Stimulated activated CD8-positive, alpha-beta memory T cell treated with anti-CD3 and anti-CD28 coated beads, Interleukin-7, amount 100 ng/mL, for 1 hour (primary cell): ENCODE measurements at places on chromosomes 5 and 9.

- no peak for DNase-seq
These were observed 33.6 kb upstream of the LARP1 start for GRCh38 chr5:154721481-154722058.

DNA sequence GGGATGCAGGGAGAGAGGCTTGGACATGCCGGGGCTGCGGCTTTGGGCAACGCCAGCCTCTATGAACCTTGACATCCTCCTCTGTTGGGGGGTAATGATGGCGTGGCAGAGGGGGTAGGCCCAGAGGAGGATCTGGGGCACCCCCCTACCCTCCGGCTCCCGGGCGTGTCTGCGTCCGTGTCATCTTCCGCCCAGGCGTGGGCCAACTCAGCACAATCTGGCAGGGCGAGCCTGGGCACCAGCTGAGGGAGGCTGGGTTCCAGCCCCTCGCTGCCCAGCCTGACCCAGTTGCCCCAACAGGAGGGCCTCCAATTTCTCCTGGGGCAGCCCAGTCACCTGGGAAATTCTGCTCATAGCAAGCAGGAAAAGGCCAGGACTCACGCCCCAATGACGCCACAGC is 62.9 kb upstream of the IL17B start:
- no peak for DNase-seq

DNA sequence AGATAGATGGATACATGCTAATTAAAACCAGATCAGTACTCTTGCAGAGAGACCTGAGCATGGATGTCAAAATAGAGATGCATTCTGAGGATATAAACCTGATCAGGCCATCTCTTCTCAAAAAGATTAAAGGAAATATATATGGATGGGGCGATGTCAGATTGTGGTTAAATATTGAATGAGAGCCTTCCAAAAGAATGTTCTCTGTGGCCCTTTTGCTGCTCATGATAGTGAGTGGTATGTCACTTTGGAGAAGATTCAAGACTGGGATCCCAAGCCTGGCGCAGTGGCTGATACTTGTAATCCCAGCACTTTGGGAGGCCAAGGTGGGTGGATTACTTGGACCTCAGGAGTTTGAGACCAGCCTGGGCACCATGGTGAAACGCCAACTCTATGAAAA is 20.5 kb downstream of the ZNF131 start:
- DNase-seq: no peak

GRCh38 chr5:149824120-149824519 is 94.0 kb downstream of the PPARGC1B start:
- no peak for DNase-seq

DNA sequence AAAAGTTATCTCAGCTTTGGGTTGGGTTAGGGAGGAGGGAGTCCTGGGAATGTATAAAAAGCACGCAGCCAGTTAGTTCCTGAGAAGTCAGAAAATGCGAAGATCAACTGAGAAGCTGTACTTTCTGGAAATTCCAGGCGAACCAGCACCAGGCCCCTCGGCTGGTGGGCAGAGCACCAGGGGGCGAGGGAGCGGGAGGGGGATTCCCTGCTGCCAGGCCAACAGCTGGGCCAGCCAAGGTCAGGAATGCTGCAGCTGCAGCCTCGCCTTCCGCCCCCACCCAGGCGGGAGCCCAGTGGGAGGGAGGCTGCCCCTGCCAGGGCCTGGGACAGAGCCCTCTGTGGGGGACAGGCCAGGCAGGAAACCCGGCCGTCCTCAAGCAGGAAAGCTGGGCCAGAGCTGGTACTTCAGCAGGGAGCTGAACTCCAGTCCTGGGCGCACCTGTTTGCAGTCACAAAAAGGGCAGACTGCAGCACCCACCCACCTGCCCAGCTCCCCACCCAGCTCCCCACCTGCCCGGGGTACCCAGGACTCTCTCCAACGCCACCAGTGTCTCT is 35.5 kb downstream of the VAV2 start:
- DNase-seq: no peak

DNA sequence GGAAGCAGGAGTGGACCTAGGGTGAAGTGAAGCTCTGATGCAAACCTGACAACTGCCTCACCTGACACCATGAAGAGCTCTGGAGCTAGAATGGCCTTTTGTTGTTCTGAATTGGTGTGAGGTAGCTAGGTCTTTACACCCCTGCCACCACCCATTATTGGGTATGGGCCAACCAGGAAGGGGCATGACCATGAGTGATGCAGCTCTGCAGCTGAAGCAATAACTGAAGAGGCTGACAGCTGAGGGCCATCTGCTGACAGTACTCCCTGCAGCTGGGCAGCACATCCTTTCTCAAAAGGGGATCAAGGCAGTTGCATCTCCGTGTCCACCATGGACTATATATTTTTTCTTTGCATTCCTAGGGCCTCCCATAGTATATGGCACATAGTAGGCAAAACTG is 87.0 kb upstream of the TLE1 start:
- DNase-seq: no peak

GRCh38 chr9:130576176-130576575 is 3.2 kb upstream of the FUBP3 start:
- DNase-seq: no peak

- DNase-seq: no peak
These were observed 349.0 kb upstream of the FAM174A start for GRCh38 chr5:100186181-100186580.

GRCh38 chr5:143737062-143737461 is 74.9 kb upstream of the HMHB1 start:
- DNase-seq: no peak

DNA sequence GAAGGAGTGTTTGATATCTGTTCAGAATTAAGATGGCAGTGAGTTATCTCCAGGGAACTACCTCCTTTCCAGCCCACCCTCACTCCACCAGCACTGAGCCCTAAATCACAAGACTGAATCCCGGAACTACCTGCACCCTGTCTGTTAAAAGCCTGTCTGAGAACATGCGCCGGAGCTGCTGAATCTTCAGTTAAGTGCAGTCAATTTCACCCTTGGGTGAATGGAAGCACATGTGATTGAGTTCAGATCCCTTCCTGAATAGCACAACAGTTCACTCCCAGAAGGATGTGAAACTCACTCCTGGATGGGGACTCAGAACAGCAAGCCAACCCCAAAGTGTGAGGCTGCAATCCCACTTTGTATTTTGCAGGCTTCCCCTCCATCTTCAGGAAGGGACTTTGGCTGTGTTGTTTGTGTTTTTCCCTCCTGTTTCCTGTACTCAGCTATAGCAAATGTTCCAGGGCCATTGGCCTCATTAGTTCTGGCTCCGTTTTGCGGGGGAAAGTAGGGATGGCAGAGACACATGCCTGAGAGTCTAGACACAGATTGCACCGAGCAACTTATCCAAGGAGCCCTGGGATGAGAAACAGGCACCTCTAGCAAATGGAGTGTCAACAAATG is 43.4 kb downstream of the DPYSL3 start:
- no peak for DNase-seq

DNA sequence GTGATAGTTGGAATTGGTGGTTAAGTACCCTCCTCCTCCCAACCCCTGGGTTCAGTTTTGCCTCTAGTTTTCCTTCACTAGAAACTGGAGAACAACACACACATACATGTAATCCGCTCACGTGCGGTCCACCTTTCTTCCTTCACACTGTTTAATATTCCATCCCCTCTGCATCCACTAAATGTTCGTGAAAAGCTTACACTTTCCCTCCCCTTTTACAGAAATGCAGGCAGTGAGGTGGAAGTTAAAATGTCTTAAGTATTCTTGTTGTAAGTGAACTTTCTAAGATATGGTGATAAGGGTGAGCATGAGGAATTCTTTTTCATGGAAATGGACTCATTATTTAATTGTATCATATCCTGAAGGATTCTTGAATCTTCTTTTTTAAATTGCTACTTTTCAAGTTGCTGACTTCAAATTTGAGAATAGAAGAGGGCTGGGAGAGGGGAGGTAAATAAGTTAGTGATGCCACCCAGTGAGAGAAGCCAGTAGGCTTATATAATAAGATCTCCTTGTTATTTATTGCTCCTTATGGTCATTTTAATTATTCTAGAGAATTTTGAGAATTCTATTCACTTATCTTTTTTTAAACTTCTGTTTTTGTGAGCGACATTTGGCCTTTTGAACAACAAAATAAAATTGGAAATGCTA is 90.2 kb downstream of the TLE4 start:
- DNase-seq: no peak

DNA sequence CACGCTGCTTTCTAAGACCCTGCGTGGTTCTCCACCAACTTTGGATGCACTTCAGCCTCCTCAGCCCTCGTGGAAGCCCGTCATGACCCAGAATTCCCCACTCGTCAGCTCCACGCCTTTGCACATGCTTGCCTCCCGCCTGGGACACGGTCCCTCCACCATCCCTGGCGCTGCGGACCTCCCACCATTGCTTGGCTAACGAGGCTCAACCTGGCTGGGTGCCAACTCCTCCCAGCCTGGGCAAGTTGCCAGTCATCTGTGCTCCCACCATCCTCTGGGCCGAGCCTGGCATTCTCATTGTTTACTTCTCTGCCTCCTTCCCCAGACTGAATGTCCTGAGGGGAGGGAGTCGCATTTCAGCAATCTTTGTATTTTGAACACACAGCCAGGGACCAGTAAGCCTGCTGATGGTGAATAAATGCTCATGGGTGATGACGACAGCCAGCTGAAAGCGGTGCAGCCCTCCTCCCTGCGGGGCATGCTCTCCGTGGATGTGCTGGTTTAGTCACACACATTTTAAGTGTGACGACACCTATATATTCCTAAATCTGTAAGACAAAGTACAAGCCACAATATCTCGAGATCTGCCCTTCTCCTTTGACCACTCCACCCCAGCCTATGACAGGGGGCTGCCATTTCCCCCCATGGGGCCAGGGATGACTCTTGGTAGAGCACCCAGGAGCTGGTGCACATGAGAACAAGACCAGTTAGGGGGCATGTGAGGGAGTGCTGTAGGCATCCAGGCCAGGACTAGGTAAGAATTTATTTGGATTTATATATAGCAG is 37.6 kb downstream of the ANKRD33B start:
- DNase-seq: no peak

DNA sequence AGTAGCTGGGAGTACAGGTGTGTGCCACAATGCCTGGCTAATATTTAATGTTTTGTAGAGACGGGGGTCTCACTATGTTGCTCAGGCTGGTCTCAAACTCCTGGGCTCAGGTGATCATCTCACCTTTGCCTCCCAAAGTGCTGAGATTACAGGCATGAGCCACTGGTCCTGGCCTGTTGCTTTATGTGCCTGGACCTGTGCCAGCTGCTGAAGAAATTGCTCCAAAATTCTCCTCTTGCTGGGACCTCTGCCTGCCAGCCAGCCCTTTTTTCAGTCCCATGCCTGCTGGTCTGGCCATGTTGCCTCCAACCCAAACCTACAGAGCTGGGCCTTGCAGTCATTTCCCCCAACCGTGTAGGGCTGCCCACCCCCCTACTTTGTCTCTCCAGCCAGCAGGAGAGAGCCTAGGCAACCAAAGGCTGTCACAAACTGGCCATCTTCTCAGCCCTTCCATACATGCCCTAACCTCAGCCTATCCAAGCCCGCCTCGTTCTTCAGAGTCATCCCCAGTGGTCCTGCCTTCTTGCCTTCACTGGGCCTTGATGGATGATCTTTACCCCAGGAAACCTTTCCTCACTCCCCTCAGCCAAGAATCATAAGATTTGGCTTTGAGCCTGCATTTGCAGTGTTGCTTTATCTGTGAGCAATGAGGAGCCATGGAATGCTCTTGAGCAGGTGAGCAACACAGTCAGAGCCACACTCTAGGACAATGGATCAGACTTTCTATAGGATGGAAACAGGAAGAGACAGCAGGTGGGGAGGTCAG is 27.4 kb upstream of the SYNPO start:
- DNase-seq: no peak

DNA sequence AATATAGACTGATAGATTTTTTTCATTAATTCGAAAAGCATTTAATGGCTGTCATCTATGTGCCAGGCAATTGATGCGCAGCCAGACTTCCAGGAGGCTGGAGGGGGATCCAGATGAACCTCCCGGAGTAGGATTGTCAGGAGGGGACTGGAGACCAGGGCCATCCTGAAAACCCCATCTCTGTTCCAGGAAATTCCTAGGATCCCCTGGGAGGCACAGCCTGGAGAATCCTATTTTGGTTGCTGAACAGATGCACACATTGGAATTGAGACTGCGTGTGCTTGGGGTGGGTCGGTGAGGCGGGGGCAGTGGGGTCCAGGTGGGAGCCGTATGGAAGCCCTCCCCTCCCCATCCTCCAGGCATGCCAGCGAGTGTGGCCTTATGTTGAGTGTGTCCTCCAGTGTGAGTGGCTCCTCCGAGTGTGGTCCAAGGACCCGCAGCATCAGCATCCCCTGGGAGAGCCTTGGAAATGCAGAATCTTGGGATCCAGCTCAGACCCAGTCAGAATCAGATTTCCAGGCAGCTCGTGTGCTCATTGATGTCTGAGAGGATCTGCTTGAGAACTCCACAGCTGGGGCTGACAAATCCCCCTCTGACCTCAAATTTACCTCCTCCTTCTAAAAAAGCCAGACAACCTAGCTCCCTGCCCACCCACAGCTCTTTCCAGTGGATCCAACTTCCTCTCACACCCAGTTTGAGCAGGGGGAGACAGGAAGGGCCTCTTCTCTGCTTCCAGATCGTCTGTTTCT is 38.7 kb downstream of the ROPN1L start:
- no peak for DNase-seq

DNA sequence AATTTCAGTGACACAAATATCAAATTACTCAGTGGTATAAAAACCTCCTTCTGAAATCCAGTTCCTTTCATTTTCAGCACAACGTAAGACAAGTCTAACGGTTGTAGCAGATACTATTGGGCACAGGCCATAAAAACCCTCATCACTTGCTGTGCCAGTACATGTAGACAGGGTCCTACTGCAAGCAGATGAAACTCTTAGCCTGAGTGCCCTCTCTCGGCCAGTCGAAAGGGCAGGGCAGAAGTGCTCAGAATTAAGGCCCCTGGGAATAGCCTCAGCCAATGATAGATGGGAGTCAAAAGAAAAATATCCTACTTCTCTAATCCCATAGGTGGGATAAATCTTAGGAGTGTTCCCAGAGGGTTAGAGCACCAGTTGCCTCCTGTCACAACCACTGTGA is 168.5 kb upstream of the FER start:
- DNase-seq: no peak

- DNase-seq: no peak
These were observed 84.6 kb downstream of the SLC44A1 start for GRCh38 chr9:105328872-105329718.

DNA sequence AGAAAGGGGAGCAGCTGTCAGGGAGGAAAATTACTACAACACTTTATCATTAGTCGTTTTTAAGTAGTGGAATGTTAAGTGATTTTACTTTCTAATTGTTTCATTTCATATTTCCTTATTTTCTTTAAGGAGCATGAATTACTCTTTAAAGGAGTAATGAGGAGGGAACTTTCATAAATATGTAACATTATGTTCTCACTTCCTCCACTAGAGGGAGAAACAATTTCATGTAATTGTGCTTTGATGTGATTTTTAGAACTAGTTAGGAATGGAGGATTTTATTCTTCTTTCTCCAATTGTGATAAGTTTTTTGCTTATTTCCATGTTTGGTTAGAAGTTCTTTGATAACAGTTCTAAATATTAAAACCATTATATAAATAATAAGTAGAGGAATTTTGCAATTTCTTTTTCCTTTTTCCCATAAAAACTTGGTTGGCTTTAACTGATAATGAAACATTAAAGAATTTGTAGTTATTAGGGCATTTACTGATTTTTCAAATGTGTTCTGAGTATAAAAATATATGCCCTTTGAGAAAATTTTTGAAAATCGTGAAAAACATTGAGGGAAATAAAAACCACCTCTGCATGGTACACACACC is 25.6 kb downstream of the CEP78 start:
- no peak for DNase-seq

GRCh38 chr5:65952259-65952658 is 25.9 kb downstream of the ERBIN start:
- no peak for DNase-seq
